ENCODE measurements at places on chromosomes 12 and 14.
A peak's percentile ranks its signal among the peaks of the same experiment; 100 is the strongest.

DNA sequence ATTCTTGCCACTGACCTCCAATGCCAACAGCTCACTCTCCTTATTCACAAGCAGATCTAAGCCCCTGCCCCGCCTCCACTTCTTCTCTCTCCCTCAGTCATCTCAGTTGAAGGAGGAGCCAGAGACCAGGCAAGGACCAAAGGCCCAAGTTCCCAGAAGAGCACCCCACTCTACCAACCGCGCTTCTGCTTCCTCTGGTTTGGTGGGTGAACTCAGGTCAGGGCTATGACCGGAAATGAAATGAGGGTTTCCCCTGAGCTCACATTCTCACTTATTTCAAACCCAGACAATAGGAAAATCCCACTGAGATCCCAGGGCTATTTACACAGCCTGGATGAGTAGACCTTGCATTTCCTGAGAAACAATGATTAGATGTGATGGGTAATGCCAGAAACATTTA lies 9.9 kb downstream of the DPF3 start:
- DNase-seq: peak; percentile 34

DNA sequence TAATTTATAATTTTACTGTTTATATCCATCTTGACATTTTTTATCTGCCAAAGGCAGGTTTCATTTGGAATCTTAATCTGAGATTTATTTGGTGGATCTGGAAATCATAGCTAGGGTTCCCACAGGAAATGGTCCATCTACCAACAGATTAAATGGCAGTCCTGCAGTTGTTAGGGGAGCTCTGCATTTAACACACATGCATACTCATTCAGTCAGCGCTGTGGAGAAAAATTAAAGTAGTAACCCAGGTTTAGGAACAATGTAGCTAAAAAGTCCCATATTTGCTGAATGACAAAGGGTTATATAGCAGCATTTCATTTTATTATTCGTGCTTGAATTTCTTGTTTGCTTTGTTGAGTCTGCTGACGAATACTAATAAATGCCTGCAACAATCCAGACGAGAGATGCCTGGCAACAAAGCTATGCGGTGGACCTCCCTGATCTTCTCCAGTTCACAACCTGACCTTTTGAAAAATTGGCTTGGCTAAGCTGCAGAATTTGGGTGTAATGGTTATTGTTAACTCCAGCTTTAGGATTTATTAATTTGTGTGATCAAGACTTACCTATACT lies 59.8 kb downstream of the MIPOL1 start:
- no peak for DNase-seq

GRCh38 chr12:121697093-121697698 lies 15.4 kb upstream of the TMEM120B start:
- peak; percentile 69 for DNase-seq

GRCh38 chr12:88431246-88431645 lies 149.0 kb downstream of the KITLG start:
- DNase-seq: no peak

- no peak for DNase-seq
Observed at GRCh38 chr14:54443981-54444380, 2.8 kb upstream of the CNIH1 start.

- no peak for DNase-seq
Observed at GRCh38 chr12:100208834-100209233, 8.2 kb downstream of the ACTR6 start.

DNA sequence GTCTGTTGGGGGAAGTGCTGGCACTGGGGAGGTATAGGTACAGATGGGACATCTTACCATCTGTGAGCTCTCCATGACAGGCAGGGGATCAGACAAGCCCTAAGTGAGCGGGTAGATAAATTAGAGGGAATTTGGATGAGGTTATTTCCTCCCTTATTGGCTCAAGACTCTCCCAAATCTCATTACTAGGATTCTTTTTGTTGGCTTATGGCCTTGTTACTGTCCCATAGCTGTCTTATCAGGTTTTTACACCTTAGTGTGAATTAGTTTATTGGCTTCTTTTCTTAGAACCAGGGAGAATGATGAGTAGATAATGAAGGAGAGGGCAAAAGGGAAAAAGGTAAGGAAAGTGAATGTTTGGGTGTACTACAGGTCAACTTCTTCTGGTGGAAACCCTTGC lies 191.1 kb upstream of the PRICKLE1 start:
- DNase-seq: no peak

GRCh38 chr12:122866379-122866778 lies 29.5 kb downstream of the VPS37B start:
- DNase-seq: no peak

- no peak for DNase-seq
Observed at GRCh38 chr14:68548194-68549076, 244.4 kb downstream of the ZFP36L1 start.

DNA sequence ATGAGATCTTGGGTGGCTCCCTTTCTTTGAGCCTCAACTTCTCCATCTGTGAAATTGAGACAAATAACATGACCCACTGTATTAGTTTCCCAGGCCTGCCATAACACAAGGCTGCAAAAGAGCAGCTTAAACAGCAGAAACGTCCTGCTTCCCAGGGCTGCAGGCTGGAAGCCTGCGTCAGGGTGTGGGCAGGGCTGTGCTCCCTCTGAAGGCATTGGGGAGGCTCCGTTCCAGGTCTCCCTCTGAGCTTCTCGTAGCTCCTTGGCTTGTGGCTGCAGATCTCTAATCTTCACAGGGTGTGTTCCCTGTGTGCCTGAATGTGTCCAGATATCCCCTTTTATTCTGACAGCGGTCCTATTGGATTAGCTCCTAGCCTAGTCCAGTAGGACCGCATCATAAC lies 147.1 kb downstream of the VRK1 start:
- DNase-seq: no peak

DNA sequence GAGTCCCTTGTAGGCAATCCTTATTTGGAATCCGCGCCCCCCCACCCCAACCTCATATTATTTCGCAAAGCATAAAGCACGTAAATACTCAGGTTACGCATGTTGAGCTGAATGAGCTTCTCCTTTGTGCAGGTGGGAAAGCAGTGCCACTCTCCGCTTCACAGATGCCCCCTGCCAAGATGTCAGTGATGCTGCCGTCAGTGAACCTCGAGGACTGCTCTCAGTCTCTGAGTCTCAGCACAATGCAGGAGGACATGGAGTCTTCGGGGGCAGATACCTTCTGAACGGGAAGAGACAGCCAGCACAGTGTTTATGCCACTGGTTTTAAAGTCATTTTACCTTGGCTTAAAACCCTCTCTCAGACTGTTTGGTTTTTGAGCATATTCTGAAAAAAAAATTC lies 90.1 kb upstream of the DACT1 start:
- DNase-seq: no peak

DNA sequence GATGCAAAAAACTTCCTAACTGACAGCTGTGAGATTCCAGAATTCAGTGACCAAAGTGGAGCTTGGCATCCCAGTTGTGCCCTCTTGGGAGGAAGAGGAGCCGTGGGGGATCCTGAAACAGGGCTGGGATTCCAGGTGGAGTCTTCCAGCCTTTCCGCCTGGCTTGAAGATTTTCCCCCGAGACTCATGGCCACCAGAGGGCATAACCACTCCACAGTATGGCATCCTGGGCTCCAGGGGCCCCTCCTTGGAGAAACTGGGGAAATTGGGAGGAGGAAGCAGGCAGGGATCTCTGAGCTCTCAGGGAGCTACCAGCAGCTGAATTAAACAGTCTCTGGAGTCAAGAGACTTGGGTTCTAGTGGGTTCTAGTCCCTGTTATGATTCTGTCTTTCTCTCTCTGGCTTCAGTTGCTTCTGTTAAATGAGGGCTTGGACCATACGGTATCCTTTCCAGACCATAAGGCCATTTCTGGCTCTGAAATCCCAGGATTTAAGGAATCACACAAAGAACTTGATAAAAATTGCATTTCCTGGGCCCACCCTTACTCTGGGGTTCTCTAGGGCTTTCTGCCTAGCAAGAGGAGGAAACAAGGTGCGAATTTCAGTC lies 2.6 kb upstream of the TAMALIN start:
- DNase-seq: no peak

DNA sequence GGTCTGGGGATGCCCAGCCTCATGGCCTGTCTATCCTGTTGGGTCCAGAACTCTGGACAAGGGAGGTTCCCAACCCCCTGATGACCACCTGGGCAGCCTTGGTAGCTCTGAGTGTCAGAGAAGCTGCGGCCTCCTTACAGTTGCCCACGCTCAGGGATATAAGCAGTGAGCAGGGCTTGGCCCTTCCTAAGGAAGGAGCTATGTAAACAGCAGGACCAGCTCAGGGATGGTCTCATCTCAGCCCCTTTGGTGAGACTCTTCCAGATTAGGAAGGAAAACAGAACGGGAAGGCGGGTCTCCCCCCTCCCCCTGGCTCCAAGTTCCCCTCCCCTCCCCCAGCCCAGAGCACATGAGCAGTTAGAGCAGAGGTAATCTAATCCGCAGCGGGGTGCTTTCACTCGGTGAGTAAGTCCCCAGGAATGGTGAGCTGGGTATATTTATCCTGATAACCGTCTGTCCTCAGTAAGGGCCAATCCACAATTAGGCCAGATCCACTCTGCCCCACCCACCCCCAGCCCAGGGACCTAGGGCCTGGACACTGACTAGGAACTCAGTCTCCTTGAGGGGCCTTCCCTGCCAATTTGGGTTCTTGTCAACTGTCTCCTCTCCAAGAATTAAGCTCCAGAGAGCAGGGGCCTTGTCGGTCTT lies 29.5 kb upstream of the RPLP0 start:
- DNase-seq: no peak

GRCh38 chr14:102182190-102182589 lies 42.5 kb downstream of the WDR20 start:
- no peak for DNase-seq

DNA sequence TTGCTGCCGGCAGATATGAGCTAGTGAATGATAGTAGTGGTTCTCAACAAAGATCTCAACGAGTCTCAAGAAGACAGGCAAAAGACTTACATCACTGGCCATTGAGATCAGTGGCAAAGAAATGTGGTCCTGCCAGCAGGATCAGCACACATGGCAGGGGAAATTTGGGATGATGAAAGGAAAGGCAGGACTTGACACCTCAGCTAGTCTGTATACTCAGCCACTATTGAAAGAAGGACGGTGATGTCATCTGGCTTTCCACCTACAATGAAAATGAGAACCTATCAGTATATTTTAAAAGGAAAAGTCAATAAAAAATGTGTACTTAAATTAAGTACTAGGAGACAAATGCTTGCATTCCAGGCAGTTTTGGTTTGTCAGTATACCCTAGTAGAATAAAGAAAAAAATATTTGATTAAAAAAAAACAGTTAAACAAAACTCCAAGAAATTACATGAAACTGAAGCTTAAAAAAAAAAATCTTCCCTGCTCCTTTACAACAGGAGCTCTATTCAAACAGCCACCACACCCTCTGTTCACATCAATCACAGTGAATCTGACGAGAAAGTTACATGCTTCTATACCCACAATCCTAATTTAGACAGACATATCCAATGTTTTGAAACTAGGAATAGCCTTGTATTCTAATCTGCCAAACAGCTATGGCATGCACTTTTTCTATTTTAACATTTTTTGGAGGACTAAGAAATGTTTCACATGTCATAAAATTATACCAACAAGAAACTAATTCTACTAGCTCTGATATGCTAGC lies 34.9 kb downstream of the RAD9B start:
- DNase-seq: no peak

GRCh38 chr12:12859690-12860089 lies 31.7 kb upstream of the GPRC5A start:
- no peak for DNase-seq

- no peak for DNase-seq
Observed at GRCh38 chr14:98955741-98956070, 316.3 kb downstream of the BCL11B start.

DNA sequence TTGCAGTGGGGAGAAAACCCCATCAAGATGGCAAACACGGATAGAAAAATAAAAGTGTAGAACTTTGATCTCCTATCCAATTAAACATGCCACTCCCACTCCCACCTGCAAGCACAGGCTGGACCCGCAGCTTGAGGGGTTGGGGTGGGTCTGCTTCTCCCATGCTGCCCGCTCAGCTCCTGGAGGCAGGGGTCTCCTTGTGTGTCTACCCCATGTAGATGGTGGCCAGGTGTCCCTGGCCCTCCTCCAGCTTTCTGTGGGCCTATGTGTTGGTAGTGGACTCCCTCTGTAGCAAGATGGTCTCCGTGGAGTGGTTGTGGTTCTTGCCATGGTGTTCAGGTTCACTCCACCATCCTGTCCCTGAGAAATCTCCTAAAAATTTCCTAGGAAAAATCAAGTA lies 23.5 kb upstream of the FGF23 start:
- DNase-seq: no peak

DNA sequence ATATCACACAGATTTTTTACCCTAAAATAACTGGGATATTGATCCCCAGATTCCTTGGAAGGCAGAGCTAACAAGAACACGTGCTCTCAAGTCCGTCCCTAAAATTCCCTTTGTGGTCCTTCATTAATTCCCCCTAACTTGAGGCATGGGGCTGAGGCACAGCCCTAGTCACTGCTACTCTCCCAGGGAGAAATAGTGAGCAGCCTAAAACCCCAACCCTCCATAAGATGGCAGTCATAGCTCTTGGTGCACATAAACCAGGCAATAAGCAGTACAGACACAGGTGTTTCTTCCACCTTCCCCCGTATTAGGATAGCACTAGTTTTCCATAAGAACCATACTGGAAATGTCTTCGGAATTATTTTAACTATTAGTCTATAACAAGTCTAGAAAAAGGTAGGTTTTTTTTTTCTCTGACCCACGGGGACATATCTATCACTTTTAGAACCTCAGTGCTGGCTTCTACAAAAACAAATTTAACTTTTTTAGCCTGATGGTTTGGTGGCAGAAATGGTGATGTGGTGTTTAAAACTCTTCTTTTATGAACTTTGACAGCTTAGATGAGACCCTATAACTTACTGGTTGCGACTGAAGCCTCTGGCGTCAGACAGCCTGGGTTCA lies 3.1 kb upstream of the ARHGEF40 start:
- peak; percentile 50 for DNase-seq

GRCh38 chr14:89188492-89188891 lies 228.5 kb downstream of the FOXN3 start:
- DNase-seq: no peak

All from GM13977 (cell line).